Activated CD4-positive, CD25-positive, alpha-beta regulatory T cell treated with anti-CD3 and anti-CD28 coated beads, Interleukin-2, amount 50 U/mL, for 24 hours (primary cell): ENCODE measurements at places on chromosomes 11 and 22.
A peak's percentile ranks its signal among the peaks of the same experiment; 100 is the strongest.

DNA sequence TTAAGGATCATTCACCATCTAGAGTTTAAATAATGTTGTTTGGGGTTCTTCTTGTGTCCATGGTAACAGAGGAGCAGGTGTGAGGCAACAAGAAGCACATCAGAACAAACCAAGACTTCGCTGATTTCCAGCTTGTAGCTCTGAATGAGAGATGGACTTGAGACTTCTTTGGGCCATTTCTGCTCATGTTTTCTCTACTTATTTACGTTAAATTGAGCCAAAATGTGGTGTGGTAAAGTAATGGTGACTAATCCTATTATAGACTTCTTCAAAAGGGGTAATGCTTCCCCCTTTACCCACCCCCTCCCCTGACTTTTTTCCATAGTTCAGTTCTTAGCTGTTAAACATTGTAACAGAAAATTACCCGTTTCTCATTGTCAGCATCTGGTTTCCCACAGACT, 65.2 kb downstream of the CSTPP1 start:
- no peak for ATAC-seq

DNA sequence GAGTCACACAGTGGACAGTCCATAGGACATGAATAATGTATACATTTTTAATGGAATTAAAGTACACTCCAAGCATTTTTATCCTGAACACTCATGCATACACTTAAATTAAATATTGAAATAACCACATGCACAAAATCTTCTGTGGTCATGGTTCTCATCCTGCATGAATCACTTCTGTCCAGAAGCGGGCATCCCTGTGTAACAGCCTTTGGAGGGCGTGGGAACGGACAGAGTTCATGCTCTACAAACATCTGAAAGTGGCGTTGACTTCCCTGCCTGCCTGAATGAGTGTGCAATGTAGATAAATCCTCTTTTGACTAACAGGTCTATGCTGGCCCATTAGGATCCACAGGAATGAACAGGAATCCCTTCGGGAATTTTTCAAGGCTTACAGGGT, 780.2 kb downstream of the BRD1 start:
- ATAC-seq = no peak

GRCh38 chr22:44764974-44765373, 12.6 kb downstream of the ARHGAP8 start:
- no peak for ATAC-seq

- no peak for ATAC-seq
Measured at GRCh38 chr11:103862094-103862801, 174.2 kb upstream of the DDI1 start.

- peak; percentile 45 for ATAC-seq
Measured at GRCh38 chr11:72072348-72072747, 8.0 kb downstream of the NUMA1 start.

DNA sequence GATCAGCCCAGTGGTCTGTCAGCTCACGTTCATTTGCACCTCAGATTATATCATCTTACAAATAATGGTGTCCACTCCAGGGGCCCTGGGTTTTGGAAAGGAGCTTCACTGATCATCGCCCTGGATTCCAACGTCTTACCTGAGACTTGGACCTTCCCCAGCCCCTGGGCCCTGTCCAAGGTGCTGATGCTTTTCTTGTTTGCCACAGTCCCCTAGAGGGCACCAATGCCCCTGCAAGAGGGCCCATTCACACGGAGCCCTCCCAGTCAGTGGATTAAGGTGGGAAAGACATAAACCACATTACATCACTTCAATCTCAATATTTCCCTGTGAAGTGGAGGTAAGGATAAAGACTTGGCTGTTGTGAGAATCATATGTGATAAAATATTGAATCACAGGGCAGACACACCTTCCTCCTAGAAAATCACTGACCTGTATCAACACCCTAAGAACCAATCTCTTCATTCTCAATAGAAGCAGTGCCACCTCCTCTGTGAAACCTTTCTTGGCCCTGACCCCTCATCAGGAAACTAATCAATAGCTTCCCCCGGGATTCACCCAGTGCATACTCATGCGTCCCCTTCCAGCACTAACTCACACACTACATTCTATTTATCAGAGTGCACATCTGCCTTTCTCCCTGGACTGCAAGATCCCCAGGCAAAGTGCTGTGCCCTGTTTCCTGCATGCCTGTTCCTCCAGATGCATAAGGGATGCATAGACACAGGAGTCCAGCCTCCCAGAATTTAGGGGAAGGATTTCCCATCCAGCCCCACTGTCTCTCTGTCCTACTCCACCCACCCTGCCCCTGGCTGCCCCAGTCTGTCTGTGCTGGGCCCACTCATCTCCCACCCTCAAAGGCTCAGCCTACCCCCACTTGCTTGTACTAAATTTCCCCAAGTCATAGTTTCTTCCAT, 167.0 kb downstream of the BUD13 start:
- ATAC-seq = no peak

- ATAC-seq = no peak
Measured at GRCh38 chr11:69540118-69541000, 58.9 kb downstream of the LINC01488 start.

DNA sequence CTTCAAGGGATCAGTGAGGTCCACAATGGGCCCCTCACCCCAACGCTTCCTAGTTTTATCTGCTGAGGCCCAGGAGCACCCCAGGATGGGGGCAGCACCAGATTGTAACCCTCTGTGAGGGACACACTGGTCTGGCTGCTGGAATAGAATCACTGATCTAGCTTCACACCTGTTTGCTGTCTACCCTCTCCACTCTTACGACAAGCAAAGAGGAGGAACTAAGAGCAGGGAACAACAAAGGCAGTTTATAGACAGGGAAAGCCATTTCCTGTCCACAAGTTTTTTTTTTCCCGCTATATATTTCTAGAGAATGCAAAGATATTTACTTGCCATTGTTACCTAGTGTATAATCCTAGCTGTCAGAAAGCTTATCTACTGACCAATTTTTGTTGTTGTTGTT, 61.0 kb upstream of the CRTAM start:
- no peak for ATAC-seq

DNA sequence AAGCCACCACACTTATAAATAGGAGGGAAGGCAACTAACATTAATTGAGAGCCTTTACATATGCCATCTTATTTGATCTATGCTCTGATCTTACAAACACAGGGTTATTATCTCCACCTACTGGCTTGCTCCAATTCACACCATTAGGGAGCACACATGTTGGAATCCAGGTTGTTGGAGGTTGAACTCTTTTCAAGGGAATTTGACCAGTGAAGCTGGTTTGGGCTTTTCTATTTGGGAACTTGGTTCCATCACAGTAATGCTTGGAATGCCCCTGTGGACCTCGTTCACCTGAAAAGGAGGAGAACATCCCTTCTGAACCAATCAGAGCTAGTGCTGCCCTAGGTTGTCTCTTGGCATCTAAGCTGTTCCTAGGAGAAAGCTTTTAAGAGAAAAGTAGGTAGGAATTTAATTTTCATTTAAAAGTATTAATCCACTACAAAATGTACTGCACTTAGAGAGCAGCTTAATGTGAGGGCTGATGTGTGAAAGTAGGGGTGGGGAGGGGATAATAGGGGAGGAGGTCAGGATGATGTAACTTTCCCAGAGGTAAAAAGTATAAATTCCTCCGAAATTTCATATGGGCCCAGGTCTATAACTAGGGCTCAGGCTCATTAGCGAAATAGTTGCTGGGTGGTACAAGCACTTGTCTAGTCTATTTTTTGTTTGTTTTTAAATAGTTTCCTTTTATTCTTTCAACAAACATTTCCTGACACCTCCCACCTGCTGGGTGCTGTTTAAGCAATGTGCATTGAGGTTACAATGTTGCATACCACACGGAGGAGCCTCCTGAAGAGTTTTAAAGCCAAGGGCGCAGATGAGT, 7.6 kb upstream of the MICAL2 start:
- no peak for ATAC-seq

GRCh38 chr11:102226702-102227490, 90.4 kb upstream of the BIRC3 start:
- ATAC-seq = no peak

DNA sequence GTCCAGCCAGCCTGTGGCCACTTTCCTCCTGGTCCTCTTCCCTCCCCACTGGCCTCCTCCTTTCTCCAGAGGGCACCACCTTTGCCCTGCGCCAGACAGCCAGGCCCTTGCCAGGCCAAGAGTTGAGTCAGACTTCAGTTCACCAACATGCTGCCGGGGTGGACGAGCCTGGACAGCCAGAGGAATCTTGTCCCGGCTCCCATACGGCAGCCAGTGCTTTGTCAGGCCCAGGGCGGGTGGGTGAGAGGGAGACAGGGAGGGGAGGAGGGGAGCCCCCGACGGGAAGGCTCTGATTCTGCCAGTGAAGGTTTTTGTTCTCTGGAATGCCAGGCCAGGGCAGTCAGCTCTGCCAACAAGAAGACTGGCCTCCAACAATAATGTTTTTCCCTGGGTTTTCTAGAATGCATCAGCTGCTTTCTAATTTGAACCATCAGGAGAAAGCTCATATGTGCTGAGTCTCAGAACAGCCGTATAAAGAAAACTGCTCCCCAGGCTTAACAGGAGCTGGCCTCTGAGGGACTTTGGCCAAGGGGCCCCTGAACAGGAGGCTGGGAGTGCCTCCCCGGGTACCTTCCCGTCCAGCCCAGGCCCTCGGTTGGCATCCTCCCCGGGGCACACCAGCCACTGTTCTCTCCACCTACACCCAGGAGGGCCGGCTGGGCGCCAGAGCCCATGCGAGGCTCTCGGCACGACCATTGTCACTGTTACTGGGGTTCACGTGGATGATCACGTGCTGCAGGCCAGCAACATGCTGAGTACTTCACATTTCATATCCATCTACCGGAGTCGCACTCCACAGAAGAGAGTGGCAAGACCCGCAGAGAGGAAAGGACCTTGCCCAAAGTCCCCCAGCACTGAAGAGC, 28.6 kb downstream of the LIF start:
- ATAC-seq = no peak

DNA sequence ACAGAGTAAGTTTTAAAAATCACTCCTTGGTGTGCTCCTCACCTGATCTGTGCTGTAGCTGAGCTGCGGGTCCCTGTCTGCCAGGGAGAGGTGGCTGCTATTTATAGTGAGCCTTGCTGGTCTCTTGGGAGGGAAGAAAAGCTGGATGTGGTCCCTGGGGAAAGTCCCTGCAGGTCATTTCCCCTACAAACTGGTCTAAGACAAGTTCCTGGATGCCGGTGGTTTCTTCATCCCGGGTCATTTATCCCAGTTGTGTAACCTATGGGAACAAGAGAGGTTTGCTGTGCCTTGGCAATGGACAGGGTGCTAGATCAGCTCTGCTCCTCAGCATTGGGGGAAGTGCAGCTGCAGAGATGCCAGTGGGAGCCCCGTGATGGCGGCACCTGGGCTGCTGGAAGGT, at the start of gene SAA2:
TSS of gene SAA2 (minus strand) at position 108 of the 400 bp plus-strand sequence. CDS start 657 bp downstream, outside the sequence.
- ATAC-seq = no peak
